ENCODE measurements at places on chromosomes 4 and X.

DNA sequence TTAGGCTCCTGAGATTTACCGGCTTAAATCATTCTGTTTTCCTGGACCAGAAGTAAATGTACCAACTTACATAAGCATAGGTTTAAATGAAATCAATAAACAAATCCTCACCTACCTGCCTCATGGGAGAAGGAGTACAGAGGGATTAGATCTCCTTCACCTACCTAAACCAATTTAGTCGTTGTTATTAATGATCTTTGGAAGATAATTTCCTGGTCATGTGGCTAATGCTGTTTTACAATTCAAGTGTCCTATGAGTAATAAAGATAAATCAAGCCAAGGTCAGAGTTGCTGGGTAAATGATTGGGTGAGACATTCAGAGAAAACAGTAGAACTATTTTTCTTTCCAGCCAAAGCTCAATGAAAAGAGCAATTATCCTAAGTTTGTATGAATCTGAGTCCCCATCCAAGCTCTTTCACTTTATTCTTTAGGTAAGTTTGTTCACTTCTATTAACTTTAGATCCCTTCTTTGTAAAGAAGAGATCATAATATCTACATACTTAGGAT, 423.0 kb upstream of the FAM241A start:
- no peak for DNase-seq

DNA sequence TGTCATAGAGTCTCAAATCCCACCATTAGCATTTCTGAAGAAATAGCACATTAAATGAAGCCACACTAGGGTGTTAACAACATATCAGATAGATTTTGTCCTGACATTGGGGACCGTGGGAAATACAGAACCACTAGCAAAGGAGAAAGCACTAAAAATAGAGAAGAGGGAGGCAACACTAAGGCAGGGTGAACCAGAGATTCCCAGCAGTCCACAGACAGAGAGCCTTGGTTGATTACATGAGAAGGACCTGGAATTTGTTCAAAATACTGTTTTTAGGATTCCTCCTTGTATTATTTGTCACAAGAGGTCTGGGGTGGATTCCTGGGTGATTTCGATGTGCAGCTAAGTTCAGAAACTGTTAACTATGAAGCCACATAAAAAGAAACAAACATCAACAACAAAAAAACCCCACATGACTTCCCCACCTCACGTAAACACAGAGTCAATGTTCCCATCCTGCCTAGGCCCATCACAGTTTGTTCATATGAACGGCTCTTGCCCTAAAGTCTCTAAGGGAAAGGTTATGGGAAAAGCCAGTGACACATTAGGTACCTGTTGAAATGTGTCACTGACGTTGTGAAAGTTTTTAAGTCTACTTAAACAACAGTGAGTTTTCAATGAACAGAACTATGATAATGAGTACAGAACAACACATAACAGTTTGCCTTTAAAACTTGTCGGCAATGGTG, 23.6 kb upstream of the GRSF1 start:
- DNase-seq, result no peak

DNA sequence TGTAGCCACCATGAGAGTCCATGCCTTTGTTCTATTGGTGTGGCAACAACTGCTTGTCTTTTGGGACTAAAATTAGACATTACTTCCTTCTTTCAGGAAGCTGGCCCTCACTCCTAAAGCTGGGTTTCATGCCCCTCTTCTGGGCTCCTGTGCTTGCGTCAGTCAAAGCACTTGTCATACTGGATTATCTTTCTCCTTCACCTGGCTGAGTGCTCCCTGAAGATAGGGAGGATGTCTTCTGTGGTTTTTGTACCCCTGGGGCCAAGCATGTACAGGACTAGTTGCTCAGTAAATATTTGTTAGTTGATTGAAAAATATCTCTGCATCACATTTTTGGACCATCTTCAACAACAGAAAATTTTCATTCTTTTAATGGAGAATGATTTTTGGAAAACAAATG, 26.1 kb upstream of the LONRF3 start:
- DNase-seq, result no peak

DNA sequence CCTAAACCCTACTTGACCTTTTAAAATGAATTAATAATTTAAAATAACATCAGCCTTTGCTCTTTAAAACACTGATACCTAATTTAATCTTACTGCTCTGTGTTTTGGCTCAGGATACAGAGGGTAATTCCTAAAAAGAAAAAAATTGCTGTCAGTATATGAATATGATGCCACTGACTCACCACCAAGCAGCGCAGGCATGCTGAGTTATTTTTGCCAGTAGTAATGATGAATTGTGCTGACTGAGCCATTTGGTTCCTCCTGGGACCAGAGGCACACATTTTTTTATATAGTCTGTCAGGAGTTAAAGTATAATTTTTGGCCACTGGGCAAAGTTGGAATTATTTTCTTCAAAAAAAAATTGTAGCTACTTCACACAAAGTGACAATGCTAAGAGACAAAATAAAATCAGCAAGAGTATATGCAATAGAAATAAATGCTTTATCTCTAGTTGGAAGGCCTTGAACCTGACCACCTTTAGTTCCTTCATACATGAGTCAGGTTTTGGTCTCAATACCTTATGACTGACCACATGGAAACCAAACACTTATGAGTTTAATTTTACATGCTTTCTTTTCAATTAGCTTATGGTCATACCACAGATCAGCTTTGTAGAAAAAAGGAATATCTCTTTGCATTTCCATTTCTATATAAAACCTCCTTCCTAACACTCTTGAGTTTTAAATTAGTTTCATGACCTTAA, 115.1 kb downstream of the PPP3CA start:
- DNase-seq, result no peak

DNA sequence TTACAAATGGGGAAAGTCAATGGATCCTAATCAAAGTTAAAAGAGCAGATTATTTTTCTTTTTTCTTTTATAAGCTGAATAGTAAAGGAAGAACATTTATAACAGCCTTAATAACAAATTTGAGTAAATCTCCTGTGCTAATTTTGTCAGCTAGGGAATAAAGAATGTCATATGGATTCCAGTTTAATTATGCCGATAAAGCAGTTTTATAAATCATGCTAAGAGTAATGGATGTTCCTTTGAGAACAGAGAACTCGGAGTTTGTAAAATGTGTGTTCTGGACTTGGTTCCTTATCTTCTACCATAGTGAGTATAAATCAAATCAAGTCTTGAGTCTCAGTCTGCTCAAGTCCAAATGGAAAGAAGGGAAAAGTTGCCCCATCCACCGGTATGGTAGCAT, 180.3 kb upstream of the FTHL17 start:
- DNase-seq, result no peak

DNA sequence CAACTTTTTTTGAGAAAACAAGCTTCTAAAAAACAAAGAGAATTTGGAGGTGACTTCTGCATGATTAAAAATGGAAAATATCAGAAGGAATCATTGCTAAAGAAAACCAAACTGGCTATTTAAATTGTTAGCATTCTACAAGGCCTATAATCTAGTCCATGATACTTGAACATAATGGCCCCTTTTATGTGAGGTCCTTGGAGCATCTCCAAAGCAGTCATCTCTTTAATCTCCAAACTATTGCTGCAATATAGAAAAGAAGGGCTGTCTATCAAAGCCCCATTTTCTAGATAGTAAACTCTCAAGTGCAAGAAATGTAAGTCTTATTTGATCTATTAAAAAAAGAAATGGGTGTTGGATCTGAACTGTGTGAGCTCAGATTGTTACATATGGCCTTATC, 615.1 kb downstream of the CENPC start:
- no peak for DNase-seq

DNA sequence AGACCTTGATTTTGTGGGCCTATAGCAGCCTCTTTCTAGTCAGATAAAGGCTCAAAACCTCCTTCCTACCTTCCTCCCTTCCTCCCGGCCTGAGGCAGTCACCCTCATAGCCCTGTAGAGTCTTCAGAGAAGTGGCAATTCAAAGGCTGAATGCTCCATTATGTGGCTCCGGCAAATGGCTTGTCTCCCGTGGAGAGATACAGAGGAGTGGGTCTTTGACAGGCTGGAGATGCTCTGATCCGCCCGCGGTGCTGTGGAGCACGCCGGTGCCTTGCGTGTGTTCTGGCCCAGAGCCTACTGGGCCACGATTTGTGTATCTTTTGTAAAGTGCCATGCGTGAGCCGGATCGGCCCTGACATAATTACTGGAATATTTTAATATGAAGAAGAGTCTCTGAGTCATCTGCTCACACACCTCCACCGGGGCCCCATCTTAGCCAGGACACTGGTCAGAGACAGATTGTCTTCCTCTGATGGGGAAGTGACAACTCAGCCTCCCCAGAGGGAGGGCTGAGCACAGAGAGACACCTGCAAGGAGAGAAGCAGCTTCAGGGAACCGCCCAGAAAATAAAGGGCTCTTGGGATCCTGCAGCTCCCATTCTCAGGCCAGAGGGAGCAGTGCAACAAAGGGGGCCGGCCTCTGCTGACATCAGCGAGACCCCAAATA, 88.7 kb downstream of the DCTD start:
- no peak for DNase-seq

DNA sequence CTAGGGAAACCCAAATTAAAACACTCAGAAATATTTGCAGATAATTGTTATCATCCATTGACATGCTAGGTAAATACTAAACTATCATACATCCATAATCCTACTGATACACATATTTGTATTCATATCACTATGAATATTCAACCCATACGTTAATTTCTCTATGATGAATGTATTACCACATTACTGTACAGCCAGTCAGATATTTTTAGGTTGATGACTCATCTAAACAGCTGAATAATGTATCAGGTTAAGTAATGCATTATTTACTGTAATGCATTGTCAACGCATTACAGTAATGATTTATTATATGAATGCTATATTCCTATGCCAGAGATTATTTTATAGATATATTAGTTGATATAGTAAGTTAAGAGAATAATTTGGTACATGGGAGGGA, 37.1 kb downstream of the VEGFC start:
- no peak for DNase-seq

GRCh38 chr4:169164669-169165415, 105.9 kb downstream of the SH3RF1 start:
- DNase-seq, result no peak

GRCh38 chrX:17242470-17242869, 132.5 kb upstream of the NHS start:
- DNase-seq, result no peak

- DNase-seq, result no peak
Observed at GRCh38 chrX:134741746-134742145, 83.5 kb upstream of the PLAC1 start.

DNA sequence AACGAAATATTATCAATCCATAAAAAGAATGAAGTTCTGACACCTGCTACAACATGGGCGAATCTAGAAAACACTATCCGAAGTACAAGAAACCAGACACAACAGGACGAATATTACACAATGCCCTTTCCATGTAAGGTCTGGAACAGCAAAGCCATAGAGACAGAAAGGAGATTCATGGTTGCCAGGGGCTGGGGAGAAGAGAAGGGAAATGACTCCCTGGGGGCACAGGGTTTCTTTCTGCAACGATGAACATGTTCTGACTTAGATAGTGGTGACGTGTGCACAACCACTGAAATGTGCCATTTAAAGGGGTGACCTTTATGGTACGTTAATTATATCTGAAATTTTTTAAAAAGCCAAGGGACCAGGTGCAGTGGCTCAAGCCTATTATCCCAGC, 28.3 kb downstream of the GPR143 start:
- DNase-seq, result no peak

- no peak for DNase-seq
Observed at GRCh38 chr4:1932736-1933135, 61.5 kb downstream of the NSD2 start.

- no peak for DNase-seq
Observed at GRCh38 chr4:175946472-175947116, 119.0 kb upstream of the WDR17 start.

GRCh38 chrX:35785075-35785474, 13.1 kb upstream of the MAGEB16 start:
- no peak for DNase-seq

- DNase-seq, result no peak
Observed at GRCh38 chr4:4842476-4843441, 16.7 kb upstream of the MSX1 start.

DNA sequence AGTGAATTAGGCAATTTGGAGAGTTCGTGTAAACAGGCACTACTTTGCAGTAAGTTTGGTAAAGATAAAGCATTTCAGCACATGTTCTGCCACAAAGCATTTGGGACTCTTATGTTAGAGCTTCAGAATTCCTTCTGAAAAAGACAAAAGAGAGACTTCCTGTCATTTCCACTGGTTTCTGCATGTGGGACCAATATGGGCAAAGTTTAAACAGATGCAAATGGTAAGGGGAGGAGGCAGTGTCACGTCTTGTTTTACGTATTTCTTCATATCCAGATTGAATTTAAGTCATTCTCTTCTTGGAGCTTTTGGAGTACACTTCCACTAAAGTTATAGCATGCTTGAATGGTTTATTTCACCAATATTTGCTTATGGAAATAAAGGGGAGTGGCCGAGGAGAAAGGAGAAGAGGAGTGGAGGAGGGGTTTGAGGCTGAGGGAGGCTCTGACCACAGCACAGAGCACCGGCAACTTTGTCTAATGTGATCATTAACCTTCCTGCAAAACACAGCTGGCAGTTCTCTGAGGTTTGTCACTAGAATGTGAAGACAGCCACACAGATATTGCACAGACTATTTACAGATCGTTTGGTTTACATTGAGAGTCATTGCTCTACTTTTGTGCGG, at the start of gene APELA:
Gene APELA (plus strand): TSS at position 479 of the 625 bp plus-strand sequence. CDS start 154 bp downstream, outside the sequence.
- no peak for DNase-seq

GRCh38 chr4:54942721-54943120, 182.7 kb downstream of the KDR start:
- no peak for DNase-seq

DNA sequence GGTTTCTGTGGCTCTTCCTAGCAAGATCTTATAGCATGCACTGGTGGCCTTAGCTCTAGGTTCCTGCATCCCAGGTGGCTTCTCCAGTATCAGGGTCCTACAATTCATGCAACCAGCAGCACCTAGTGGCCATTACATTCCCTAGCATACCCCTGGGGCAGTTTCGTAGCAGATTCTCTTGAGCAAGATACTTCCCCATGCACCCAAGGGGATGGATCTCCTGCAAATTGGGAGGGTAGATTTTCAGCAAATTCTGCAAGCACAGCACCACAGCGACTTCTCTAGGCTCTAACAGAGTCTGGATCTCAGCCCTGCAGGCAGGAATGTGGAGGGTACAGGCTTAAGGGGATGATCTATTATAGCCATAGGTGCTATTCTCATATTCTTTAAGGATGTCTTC, 13.1 kb upstream of the SLC9B1 start:
- DNase-seq, result no peak

GRCh38 chrX:97672608-97673007, 788.9 kb downstream of the RPA4 start:
- DNase-seq, result no peak

DNA sequence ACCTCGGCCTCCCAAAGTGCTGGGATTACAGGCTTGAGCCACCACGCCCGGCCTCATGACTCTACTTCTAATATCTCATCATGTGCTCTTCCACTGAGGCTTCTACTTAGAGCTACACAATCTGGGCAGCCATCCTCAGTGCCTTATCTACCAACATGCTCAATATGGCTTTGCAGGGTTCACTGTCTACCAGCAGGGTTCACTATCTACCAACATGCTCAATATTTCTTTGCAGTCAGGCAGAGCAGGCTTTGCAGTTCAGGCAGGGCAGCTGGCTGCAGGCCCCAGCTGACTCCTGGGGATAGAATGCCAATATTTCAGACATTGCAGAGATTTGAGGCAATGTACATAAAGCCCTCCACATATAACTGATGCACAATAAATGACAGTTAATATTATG, 47.5 kb downstream of the PKD2 start:
- no peak for DNase-seq

- no peak for DNase-seq
Observed at GRCh38 chrX:87578978-87579377, 61.4 kb downstream of the KLHL4 start.

- no peak for DNase-seq
Observed at GRCh38 chrX:12843668-12844279, 23.1 kb upstream of the TLR7 start.

All from esophagus squamous epithelium (tissue), 5 donors.